Esophagus mucosa (tissue), 1 donor: ENCODE measurements at places on chromosomes 2 and 18. TPM values are rescaled to one million over a fixed set of nuclear protein-coding genes. Genes with fewer than 3 reads are reported as not detected.

Gene CREG2
- total RNA-seq: 2.3 TPM

Gene AKAIN1
- total RNA-seq: not detected

Gene RND3
- 62.3 TPM for total RNA-seq

Gene IL36RN
- 64.1 TPM for total RNA-seq

Gene CCDC102B
- total RNA-seq: 1.2 TPM

Gene BOK
- total RNA-seq: 35.0 TPM

Gene DLGAP1
- total RNA-seq: 0.28 TPM

Gene COPS7B
- total RNA-seq: 16.8 TPM

Gene RAB6C
- total RNA-seq: not detected

Gene CAPN10
- 10.5 TPM for total RNA-seq

Gene EFHD1
- total RNA-seq: 1.1 TPM

Gene CFLAR
- 79.0 TPM for total RNA-seq

Gene CAPN14
- 191 TPM for total RNA-seq

Gene SERPINB4
- 418 TPM for total RNA-seq

Gene MC2R
- total RNA-seq: not detected

Gene KIAA1328
- 5.1 TPM for total RNA-seq

Gene FAM237A
- not detected for total RNA-seq

Gene RAB12
- 29.4 TPM for total RNA-seq

Gene DTNA
- total RNA-seq: 2.3 TPM

Gene TUBB6
- 201 TPM for total RNA-seq

Gene CD8B2
- not detected for total RNA-seq

Gene VAMP8
- 264 TPM for total RNA-seq

Gene CRYGC
- not detected for total RNA-seq

Gene RGPD3
- total RNA-seq: 0.04 TPM
